Muscle of back (tissue), 13 donors: ENCODE measurements at places on chromosomes 16 and 17. TPM values are rescaled to one million over a fixed set of nuclear protein-coding genes. Genes with fewer than 3 reads are reported as not detected.

- no peak for DNase-seq
Observed at GRCh38 chr17:5552841-5553240, 31.5 kb downstream of the NLRP1 start.

GRCh38 chr17:34728771-34729310 lies 149.5 kb downstream of the TMEM132E start:
- no peak for DNase-seq

DNA sequence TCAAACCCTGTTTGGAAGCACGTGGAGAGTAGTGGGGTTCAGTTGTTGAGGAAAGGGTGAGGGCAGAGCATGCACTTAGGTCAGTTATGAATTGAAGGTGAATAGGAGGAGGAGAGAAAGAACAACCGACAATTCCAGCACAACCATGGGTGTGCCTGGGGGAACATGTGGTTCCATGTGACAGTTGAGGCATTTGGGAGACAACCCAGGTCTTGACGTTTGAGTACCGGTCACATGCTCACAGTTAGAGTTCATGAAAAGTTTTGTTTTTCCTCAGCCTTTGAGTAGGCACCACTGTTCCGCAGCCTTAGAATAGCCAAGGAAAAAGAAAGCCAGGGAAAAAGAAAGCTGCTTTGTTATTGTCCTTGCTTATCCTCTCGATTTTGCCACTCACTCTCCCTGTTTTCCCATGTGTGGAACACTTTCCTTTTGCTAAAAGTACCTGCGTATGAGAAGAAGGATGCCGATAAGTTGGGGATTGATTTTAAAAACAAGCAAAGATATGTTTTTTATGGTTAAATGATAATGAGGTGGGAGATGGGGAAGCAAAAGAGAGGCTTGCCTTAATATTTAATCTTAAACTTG lies 25.6 kb upstream of the ABCC11 start:
- DNase-seq = no peak

- peak; percentile 17 for DNase-seq
Observed at GRCh38 chr17:31888124-31888523, 13.4 kb downstream of the UTP6 start.

SAMD14 gene
- polyA plus RNA-seq = 5.3 TPM

SERPINF2 gene
- 0.42 TPM for polyA plus RNA-seq

- no peak for DNase-seq
Observed at GRCh38 chr17:80455336-80455710, 21.1 kb downstream of the NPTX1 start.

- DNase-seq = no peak
Observed at GRCh38 chr17:78724544-78724943, 57.5 kb downstream of the CYTH1 start.

NEUROD2 gene
- polyA plus RNA-seq = 0.05 TPM

DNA sequence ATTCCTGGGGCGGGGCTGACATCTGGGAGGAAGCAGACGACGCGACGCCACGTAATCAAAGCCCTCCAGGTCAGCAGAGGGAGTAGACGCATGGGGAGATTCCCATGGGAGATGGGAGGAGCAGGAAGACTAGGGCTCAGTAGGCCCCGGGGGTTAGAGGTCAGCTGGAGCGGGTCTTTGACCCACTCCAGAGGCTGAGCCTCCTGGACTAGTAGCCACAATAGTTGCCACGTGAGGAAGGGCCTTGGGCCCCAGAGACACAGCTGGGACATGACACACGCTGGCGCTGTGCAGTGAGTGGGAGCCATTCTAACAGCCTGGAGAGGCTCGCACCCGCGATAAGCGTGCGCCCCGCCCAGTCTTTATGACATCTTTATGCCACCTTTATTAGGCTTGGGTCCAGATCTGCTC lies 95.7 kb upstream of the AMZ2 start:
- DNase-seq = no peak

DNA sequence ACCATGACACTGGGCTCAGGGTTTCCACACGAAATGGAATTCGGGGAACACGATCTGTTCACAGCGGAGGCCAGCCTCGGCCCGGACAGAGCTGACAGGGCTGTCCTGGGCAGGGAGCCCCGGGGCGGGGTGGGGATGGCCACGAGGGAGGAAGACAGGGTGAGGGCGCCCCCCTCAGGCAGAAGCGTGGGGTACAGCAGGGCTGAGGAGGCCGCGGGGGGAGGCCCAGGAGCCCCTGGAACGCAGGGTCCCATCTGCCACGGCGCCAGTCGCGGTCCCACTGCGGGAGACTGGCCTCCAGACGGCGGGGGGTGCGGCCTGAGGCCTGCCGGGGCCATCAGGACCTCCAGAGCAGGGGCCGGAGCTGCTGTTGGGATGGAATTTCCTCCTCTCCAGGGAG lies 75.9 kb downstream of the LMF1 start:
- no peak for DNase-seq
